ENCODE measurements at places on chromosomes 5 and 9.

- no peak for DNase-seq
Measured at GRCh38 chr9:91341258-91341746, 20.4 kb downstream of the AUH start.

GRCh38 chr9:6567140-6567591 is 78.4 kb downstream of the GLDC start:
- no peak for DNase-seq

DNA sequence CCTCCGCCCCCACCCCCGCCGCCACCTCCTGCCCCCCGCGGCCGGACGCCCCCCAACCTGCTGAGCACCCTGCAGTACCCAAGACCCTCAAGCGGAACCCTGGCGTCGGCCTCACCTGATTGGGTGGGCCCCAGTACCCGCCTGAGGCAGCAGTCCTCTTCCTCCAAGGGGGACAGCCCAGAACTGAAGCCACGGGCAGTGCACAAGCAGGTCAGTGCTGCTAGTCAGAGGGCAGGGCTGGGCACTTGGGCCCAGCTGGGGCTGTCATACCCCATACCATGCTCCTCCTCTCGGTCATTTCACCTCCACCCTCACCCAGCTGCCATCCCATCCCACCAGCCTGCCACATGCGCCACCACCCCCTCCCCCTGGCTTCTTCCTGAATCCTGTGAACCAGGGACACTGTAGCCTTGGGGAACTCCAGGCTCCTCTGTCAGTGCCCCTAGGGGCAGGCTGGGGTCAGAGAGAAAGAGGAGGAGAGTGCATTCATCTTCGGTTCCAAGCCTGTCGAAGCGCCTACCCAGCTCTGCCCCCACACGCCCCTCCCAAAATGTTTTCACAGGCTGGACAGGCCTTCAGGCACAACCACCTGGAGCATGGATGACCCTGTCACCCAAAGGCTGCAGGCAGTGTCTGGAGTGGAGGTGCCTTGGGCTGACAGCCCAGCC is 122.0 kb downstream of the DAB2IP start:
- no peak for DNase-seq

- no peak for DNase-seq
Measured at GRCh38 chr9:114718801-114719221, 36.8 kb upstream of the TEX48 start.

DNA sequence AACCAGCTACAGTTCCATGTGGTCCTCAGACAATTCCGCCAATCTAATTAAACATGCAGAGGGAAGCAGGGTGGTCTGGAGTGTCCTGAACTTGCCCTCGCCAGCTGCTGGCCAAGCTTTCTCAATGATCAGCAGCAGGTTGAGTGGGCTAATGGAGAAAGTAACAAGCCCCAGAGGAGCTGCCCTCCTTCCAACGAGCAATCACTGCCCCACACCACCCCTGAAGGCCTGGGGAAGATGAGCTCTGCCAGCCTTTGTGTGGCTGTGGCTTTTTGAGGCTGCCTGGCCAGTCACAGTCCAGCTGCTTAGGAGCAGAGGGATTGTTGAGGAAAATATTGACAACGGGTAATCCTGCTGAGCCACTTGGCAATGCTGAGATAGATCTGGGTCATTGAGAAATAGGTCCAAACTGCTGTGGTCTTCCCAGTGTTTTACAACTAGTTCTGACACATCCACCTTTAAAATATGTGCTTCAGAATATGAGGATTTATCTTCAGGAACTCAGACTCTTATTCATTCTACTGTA is 107.3 kb downstream of the CD180 start:
- DNase-seq, result no peak

DNA sequence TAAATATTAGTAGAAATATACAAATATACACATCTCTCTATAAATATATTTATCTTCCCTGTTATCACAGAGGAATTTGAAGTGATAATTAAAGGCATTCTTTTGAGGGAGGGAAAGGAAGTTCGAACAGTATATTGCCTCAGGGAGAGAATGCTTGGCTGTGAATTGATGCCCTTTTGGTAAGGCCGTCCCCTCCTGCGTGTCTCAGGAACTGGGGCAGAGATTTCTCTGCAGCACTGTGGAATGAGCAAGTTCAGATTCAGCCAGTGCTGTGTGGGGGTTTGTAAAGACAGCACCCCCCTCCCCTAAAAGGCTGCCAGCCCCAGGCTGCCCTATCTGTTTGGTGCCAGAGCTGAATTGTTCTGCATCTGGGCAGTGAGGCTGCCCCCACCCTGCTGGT is 42.0 kb downstream of the UBE2QL1 start:
- DNase-seq, result no peak

DNA sequence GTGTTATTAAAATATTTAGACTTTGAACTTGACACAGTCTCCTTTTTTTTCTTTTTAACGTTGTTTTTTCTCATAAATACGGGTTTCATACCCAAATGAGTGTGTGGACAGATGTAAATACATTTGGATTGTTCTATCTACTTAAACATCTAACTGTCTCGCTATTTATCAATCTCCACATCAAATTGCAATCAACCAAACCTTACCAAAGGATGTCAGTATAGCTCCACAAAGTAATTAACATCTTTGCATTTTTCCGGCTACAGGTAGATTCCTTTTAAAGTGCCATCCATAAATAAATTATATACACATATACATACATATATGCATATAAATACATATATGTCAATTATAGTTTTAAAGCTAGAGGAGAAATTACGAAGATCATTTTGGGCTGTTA is 705 bp upstream of the CDH10 start:
- DNase-seq, result no peak

DNA sequence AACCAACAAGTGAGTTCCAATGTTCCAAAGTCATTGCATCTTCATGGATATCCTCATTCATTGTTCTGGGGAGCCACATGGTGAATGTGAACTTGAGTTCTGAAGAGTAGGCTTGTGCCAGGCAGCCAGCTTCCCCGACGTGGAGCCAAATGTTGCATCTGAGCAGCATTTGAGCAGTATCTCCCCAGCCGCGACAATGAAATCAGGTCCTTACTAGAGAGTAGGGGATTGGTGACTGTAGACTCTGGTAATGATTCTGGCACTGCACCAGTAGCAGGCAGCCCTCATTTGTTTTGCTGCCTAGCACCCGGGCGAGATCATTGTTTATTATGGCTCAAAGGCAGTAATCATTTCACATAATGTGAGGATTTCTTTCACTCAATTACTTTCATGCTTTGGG is 451.4 kb upstream of the C9orf72 start:
- DNase-seq, result no peak

DNA sequence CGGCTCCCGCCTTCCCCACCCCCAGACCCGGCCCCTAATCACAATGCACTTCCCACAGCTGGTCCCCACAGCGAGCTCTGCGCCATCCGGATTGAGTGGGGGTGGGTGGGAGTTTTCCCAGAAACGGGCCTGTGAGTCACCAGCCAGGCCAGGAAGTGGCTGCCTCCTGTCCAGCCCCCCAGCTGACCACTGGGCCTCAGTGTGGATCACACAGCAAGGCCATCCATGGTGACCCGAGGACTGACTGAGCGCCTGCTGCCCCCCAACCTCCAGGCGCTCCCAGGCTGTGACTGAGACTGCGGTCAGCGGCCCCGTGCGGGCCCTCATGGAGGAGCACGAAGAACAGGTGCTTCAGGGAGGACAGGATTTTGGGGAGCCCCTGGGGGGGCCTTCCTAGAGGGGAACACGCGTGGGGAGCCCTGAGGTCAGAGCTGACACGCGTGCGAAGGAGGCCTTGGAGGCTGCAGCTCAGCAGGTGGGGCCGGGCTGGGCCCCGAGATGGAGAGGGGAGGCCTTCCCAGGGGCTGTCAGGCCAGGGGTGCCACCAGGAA is 48.3 kb upstream of the EGFL7 start:
- DNase-seq, result no peak

DNA sequence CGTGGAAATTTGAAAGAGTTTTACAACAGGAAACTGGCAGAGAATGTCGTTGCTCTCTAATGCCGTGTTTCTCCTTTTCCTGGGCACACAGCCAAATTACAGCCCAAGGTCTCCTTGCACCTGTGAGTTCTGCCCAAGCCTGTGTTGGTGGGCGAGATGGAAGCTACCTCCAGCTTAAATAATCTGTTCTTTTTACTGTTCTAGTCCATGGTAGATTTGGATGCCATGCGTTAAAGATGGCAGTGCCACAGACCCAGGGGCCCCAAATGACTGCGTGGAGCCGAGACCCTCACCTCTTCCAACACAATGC is 92.6 kb upstream of the IRX4 start:
- no peak for DNase-seq

DNA sequence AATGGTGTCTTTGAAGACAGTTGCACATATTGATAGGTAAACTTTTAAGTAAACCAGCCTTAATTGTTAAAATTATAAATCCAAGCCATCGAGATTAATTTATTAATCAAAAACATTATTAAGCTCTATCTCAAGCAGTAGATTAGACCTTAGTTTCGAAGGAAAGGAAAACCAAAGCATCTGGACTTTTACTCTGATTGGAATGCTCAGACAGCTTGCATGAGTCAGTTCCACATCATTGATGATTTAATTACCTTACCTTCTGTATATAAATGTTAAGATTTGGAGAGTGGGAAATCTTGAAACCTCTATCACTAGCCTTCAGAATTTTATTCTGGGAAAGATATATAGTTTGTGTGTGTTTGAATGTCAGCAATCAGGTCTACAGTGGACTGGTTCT is 23.9 kb downstream of the DCP2 start:
- DNase-seq, result no peak

All from Kasumi-1 (cell line).